T-helper 1 cell (primary cell): ENCODE measurements at places on chromosomes 4 and X.

DNA sequence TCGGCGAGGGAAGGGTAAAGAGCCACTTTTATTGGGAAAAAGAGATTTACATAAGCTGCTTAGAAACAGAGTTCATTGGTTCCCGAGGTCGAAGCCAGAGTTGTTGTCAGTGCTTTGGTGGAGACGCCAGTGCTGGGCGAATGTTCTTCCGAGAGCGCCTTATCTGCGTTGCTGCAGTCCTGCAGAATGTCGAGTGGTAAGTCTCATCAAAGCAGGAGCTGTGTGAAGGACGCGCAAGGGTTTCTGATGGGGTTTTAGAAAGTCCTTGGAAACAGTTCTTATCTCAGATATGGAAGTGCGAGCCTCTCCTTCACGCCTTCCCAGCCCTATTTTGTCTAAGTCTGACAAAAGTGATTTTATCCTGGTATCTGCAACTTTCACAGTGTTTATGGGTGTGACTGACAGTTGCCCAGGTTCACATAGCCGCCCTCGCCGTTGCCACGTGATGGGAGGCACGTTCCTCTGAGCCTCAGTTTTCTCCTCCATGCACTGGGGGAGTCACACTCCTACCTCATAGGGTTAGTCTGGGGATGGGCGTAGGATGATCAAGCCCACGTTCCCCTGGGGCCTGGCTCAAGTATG, 47.3 kb upstream of the NSG1 start:
- no peak for DNase-seq

GRCh38 chr4:67651536-67651935, 49.4 kb downstream of the UBA6 start:
- no peak for DNase-seq

- no peak for DNase-seq
These were observed 145.2 kb upstream of the SFRP2 start for GRCh38 chr4:153933915-153934687.

DNA sequence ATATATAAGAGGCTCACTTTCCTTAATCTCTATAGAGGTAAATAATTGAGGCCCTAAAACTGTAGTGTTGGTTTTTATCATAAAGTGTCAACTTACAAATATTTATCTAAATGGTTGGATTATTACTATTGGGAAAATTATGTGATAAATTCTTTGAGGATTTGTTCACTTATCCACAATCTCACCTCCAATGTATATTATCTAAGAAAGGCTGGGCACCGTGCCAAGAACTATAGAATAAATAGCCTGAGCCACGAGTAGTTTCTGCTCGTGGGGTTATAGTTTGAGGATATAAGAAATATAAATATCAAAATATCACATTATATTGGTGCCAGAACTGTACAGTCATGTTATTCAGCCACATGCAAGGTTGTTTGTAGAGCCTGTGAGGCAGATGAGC, 177.9 kb downstream of the VEGFC start:
- DNase-seq, result no peak

DNA sequence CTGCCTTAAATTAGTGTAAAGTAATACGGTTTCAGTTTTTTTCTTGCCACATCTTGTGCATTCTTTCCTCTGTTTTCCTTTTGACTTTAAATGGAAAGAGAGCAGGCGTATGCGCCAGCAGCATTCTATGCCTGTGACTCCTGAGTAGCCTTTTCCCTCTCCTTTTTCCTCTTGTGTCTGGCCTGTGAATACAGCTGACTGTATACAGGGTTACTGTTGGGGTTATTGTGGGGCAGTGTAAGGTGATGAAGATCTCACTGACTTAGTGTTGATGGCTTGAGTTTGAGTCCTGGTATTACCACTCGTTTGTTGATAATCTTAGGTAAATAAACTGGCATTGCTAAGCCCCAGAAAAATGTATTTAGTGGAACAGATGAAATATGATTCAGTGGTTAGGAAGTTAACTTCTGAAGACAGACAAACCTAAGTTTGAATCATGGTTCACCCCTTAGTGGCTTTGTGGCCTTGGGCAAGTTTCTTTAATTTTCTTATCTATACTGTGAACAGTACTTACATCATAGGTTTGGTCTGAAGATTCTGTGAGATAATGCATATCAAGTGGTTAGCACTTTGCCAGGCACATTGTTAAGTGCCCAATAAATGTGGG, 105.1 kb downstream of the FNIP2 start:
- no peak for DNase-seq

GRCh38 chr4:119053245-119053644, 82.4 kb upstream of the MYOZ2 start:
- DNase-seq, result no peak

DNA sequence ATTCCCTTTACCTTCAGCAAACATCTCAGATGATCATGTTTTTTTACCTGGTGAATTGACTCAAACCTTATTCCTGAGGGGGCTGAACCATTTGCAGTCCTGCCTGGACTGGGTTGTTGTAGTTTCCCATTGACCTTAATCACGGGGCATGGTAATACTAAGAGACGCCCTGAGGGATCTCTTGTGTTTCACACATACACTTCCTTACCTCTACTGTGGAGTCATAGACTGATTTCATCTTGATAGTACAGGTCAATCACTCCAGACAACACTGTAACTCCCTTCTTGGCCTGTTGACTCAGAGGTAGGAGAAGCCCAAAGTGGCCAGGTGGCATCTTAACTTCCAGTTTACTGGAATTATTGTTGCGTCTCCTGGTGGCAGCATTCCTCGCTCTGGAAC, 1064.0 kb upstream of the PCDH10 start:
- DNase-seq, result no peak

GRCh38 chr4:98610926-98611676, 47.3 kb downstream of the TSPAN5 start:
- DNase-seq, result no peak

- no peak for DNase-seq
These were observed 40.8 kb downstream of the ZNF518B start for GRCh38 chr4:10416441-10416840.

DNA sequence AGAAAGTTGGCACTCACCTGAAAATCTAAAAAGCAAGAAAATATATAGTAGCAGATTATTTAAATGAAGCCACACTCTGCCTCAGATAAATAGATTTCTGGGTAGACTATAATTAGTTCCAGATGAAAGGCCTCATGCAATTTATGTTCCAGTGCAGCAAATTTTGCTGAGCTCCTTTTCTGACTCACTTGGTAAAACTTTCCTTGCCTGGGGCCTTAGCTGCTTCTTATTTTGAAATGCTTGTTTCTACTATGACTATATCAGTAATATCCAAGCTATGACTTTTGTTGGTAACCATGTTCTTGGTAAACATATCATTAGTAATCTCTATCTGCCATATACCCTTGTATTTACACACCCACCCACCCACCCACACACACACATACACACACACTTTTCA, 961.8 kb downstream of the SH3BGRL start:
- DNase-seq, result no peak

- no peak for DNase-seq
These were observed 189.1 kb downstream of the RAB28 start for GRCh38 chr4:13294961-13295605.

GRCh38 chr4:855880-856224, 29.9 kb upstream of the CPLX1 start:
- no peak for DNase-seq

DNA sequence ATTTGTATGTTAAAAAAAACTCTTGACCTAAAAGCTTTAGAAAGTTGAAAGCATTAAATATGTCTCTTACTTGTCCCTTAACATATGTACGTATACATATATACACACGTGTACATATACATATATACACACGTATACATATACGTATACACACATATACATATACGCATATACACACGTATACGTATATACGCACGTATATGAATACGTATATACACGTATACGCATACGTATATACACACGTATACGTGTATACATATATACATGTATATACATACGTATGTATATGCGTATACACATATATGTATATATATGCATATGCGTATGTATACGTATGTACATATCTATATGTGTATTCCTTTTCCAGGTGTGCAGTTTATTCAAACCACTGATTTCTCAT, 3.8 kb downstream of the KDM6A start:
- no peak for DNase-seq

DNA sequence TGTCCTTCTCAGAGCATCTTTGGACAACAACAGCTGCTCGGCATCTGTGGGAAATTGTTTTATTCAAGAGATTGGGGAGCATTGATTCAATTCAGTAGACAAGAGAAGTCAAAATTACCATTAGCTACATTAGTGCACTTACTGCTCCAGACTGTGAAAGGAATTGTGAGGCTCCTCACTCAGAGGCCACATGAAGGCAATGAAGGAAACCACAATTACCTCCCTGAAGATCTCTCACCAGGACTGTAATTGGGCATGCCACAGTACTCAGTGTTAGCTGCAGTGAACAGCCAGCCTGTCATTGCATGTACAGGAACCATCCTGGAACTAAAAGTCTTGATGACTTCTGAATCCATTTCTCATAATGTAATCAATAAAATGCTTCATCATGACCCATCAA, 144.8 kb downstream of the PPA2 start:
- no peak for DNase-seq

DNA sequence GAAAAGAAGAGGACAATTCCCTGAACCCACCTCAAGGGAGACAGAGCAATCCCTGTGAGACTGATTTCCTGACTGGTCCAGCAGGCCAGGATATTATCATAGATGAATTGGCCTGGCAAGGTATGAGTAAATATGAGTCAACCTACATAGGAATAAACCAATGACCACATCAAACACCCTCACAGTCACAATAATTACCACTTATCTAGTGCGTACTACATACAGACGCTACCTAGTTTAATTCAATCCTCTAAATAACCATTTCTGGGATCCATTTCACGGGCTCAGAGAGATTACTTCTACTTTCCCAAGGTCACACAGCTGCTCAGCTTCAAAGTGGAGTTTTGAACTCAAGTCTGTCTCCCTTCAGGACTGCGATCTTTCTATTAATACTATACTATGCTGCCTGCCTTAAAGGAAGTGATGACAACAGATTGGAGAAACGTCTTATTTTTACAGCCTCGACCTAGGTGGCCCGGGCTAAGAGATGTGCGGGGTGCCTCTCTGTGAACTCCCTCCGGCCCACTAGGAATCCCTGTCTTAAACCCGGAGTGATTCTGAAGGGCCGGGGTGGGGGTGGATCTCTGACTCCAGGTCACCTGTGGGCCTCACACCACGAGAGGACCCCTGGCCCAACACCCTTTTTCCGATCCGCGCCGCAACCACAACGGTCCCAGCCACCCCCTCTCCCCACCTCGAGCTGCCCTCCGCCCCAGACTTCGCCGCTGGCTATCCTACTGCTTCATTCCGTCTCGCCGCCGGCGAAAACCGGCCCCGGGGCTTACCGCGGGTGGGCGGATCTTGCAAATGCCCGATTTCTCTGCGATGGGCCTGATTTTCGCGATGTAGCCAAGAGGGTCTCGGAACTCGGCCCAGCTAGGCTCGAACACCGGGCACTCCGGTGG, 800 bp downstream of the KDM5C start:
- DNase-seq, result no peak

DNA sequence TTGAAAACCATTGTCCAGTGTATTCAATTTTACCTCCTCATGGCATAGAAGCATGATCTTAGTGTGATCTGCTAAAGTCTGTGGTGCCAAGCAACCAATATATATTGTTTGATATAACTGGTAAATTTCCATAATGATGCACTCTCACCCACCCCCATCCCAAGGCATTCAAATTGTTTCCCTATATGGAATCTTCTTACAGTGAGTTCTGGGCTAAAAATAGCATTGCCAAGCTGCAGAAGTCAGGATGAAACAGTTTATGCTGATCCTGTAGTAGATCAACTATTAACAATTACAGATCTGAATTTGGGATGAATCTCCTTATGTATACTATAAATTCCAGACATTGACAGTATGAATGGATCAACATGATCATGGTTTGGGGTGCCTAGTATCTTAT, 20.9 kb downstream of the FGF13 start:
- no peak for DNase-seq

DNA sequence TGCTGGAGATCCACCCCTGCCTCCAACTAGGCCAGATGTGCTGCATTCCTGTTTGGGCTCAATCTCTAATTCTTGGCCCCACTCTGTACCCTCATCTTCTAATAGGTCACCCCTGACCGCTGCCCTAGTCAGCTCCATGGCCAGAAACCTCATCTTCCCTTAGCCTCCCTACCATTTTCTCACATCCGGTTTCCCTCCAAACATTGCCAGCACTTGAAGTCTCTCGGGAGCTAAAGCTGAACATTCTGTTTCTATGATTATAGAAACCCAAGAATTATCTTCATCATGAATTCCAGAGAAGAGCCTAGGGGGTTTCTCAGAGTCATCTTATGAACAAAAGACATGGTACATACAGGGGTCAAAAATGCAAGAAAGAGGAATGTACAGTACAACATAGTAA, 179.7 kb downstream of the AMELX start:
- DNase-seq, result no peak

- DNase-seq, result no peak
These were observed 916 bp upstream of the POU4F2 start for GRCh38 chr4:146637621-146638332.

DNA sequence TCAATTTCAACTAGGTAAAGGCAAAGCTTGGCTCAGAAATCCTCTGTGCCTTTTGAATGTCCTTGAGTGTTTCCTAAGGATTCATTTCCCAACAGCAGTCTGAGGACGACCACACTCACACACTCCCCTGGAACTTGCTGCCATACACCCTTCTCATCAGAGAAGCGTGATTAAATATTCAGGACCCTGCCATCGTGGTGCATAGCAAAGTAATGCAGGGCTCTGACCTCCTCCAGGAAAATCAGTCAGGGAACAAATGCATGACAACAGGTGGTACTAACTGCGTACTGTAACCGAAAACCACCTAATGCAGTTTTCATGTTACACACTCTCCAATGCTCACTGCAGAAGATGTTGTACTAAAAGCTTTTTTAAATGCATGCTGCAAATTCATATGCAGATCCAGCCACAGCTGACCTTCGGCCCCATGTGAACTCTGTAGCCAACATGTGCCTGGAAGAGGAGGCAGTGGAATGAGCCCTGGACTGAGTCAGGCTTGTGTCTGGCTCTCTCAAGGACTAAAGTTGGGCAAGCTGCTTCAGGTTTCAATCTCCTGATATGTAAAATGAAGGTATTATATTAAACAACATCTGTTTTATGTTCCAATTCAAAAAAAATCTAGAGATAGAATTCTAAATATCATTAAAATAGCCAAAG, 238.3 kb downstream of the KCNIP4 start:
- no peak for DNase-seq

DNA sequence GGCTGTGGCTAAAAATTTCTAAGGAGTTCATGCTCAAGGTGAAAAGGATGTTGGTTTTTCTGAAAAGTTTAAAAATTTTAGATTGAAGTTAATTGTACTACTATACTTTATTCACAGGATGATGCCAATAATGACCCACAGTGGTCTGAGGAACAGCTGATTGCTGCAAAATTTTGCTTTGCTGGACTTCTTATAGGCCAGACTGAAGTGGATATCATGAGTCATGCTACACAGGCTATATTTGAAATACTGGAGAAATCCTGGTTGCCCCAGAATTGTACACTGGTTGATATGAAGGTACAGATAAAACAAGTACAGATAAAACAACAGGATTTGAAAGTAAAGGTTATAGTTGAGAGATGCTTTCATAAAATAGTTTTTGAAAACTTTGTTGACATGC, 12.2 kb downstream of the PAICS start:
- DNase-seq, result no peak
